ENCODE measurements at places on chromosomes 1 and 21.

- peak; percentile 8 for DNase-seq
These were observed 51.1 kb upstream of the CFHR3 start for GRCh38 chr1:196723325-196724185.

DNA sequence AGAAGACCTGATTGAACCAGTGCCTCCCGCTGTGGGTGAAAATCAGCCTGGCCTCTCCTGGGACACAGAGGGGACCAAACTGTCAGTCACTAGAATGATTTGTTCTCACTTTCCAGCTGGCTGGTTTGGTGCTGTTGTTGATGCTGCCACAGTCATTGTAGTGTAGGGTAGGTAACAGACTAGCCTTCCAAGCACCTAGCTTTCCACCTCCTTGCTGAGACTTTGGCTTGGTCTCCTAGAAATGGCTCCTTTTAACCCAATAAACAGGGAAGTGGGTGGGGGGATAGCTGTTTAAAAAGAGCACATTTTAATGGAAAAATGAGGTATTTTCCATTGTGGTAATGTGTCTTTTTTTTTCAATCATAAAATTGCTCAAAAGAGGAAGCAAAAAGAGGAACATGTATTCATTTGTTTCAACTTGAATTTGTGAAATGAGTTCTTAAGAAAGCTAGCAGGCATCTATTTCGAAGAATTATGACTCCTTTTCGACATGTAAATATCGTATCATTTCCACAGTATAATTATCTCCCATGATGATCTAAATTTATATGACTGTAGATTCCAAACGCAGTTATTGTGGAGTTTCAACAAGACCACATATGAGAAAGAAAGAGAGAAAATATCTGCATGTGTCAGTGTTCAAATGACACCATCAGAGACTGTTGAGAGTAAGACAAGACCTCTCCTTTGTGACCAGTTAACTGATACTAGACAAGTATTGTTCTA, 190.1 kb downstream of the HLX start:
- no peak for DNase-seq

- DNase-seq, result no peak
These were observed 11.2 kb upstream of the HMGB4 start for GRCh38 chr1:33852711-33853110.

- no peak for DNase-seq
These were observed 5.6 kb upstream of the BSDC1 start for GRCh38 chr1:32399843-32400242.

DNA sequence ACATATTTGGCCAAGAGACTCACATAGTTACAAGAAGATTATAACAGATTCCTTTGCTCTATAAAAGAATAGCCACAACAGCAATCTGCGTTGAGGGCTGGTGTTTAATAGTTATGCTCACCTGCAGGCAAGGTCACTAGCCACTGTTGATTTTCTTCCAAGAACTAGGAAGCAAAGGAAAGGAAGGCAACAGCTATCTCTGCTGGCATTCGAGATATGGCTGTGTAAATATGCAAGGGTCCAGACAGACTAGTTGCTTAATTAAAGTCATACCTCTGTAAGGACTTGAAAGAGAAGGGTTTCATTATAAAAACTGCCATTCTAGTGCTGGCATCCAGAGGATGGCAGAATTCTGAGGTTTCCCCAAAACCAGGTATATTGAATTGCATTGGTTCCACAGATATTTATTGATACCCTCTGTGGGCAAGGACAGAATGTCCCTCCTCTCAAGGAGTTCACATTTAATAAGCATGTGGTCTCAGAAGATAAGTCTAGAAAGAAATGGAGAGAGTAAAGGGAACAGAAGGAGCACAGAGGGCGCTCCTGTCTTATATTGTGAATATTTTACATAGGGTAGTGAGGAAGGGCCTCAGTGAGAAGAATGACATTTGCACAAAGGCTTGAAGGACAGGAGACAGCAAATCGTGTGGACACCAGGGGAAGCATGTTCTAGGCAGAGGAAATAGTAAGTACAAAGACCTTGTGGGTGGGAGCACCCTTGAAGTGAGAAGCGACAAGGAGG, 23.6 kb upstream of the PLEKHA6 start:
- DNase-seq, result no peak
